ENCODE measurements at places on chromosomes 5 and 9.
A peak's percentile ranks its signal among the peaks of the same experiment; 100 is the strongest.

- DNase-seq, result no peak
- H3K27ac ChIP-seq, result no peak overlapping the region
- no peak overlapping the region for H3K4me3 ChIP-seq
- no peaks in the 10 kb centered on the region for H3K4me1 ChIP-seq
- H3K27me3 ChIP-seq, result no peaks in the 10 kb centered on the region
- no peaks in the 10 kb centered on the region for H3K36me3 ChIP-seq
Observed at GRCh38 chr9:8036914-8037524, 237.4 kb upstream of the DMAC1 start.

DNA sequence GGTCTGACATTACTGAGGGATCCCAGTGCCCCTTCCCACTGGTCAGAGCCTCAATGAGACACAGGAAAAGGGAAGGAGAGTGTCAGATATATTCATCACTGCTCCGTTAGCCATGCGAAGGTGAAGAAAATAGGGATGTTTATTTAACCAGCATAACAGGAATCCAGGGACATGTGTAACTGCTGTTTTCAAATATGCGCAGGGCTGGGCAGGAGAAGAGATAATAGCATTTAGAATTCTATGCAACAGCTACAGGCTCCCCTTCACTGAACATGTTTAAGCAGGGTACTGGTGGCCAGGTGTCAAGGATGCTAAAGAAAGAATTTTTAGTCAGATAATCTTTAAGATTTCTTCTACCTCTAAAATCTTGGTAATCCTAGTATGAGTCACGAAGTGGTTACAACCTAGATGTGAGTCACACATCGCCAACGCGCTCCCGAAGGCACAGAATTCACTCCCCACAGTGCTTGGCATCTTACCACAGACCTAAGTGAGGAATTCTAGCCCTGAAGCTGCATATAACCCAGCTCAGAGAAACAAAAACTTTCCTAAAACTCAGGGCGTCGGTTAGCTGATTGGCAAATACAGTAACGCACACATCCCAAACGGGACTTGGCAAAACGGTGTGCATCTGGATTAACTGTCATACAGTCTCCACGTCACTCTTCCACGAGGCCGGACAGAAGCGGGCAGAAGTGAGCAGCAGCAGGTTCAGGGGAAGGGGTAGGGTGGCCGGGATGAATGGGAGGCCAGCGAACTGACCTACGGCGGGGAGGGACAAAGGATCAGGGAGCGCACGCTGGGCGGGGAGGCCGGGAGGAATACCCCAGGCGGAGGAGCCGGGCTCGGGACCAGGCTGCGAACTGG, 1.1 kb downstream of the CTNNAL1 start:
- peak overlapping the region; percentile 91 for H3K27ac ChIP-seq
- H3K36me3 ChIP-seq, result no peaks in the 10 kb centered on the region
- DNase-seq, result peak; percentile 66
- peaks cover 28% of the 10 kb centered on the region for H3K4me1 ChIP-seq
- peak overlapping the region; percentile 77 for H3K4me3 ChIP-seq
- no peaks in the 10 kb centered on the region for H3K27me3 ChIP-seq

GRCh38 chr9:94922098-94922607, 195.7 kb downstream of the AOPEP start:
- H3K27me3 ChIP-seq, result no peaks in the 10 kb centered on the region
- peak overlapping the region; percentile 92 for H3K27ac ChIP-seq
- peak overlapping the region; percentile 19 for H3K4me3 ChIP-seq
- H3K36me3 ChIP-seq, result no peaks in the 10 kb centered on the region

GRCh38 chr5:24188216-24188925, 456.4 kb downstream of the CDH10 start:
- no peak overlapping the region for H3K27ac ChIP-seq
- DNase-seq, result no peak
- no peaks in the 10 kb centered on the region for H3K4me1 ChIP-seq
- H3K27me3 ChIP-seq, result no peaks in the 10 kb centered on the region

DNA sequence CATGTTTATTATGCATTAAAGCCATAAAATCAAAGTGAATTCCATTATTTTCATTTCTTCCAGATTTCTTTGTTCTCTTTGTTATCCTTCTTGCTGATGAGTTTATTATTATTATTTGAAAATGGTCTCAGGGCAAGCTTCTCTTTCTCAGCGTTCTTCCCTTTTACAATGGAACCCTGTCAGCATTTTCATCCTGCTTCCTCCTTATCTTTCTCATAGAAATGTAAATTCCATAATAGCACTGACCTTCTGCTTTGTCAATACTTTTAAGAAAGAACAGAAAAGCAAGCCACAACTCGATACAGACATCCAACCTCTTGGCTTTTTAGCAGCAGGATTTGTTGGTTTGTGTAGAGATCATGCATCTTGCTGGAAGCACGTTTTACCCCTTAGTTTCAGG, 114.0 kb upstream of the BASP1 start:
- H3K36me3 ChIP-seq, result no peaks in the 10 kb centered on the region
- no peak overlapping the region for H3K4me3 ChIP-seq
- H3K27me3 ChIP-seq, result no peaks in the 10 kb centered on the region
- H3K4me1 ChIP-seq, result no peaks in the 10 kb centered on the region

DNA sequence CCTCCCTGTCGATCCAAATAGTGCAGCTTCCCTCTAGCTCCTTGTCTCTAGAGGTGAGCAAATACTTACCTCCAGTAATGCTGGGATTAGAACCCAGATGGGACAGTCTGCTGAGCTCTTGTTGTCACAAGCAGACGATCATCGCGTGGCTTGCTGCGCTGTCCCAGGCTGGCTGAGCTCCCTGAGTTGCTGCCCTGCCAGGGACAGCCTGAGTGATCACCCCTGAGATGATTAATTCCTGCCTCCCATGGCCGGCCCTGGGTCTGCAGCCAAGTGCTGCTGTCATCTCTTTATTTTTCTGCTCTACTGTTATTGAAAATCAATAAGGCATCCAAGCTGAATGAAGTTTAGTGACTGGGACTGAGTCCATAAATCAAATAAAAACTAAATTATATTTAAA, 94.0 kb upstream of the ALDH1B1 start:
- H3K27me3 ChIP-seq, result no peaks in the 10 kb centered on the region
- no peak overlapping the region for H3K27ac ChIP-seq
- no peaks in the 10 kb centered on the region for H3K36me3 ChIP-seq
- no peaks in the 10 kb centered on the region for H3K4me1 ChIP-seq

- no peaks in the 10 kb centered on the region for H3K27me3 ChIP-seq
- H3K27ac ChIP-seq, result no peak overlapping the region
- no peaks in the 10 kb centered on the region for H3K36me3 ChIP-seq
- DNase-seq, result no peak
- H3K4me1 ChIP-seq, result no peaks in the 10 kb centered on the region
Observed at GRCh38 chr9:13778631-13779030, 499.1 kb upstream of the MPDZ start.

- no peaks in the 10 kb centered on the region for H3K4me1 ChIP-seq
- H3K4me3 ChIP-seq, result no peak overlapping the region
- no peaks in the 10 kb centered on the region for H3K27me3 ChIP-seq
- H3K27ac ChIP-seq, result no peak overlapping the region
- peaks cover 36% of the 10 kb centered on the region for H3K36me3 ChIP-seq
- no peak for DNase-seq
Observed at GRCh38 chr5:132704875-132705274, 31.1 kb downstream of the IL4 start.

- H3K4me1 ChIP-seq, result no peaks in the 10 kb centered on the region
- H3K27ac ChIP-seq, result no peak overlapping the region
- H3K4me3 ChIP-seq, result no peak overlapping the region
- H3K36me3 ChIP-seq, result no peaks in the 10 kb centered on the region
Observed at GRCh38 chr5:77319117-77319804, 108.8 kb downstream of the PDE8B start.

GRCh38 chr9:135664801-135665794, 2.0 kb downstream of the LCN9 start:
- H3K27me3 ChIP-seq, result peaks cover 73% of the 10 kb centered on the region
- H3K36me3 ChIP-seq, result no peaks in the 10 kb centered on the region
- no peak overlapping the region for H3K4me3 ChIP-seq
- no peak for DNase-seq

- no peaks in the 10 kb centered on the region for H3K27me3 ChIP-seq
- H3K27ac ChIP-seq, result no peak overlapping the region
- H3K36me3 ChIP-seq, result no peaks in the 10 kb centered on the region
- H3K4me1 ChIP-seq, result no peaks in the 10 kb centered on the region
- no peak for DNase-seq
Observed at GRCh38 chr9:31783491-31783890, 601.0 kb upstream of the ACO1 start.

DNA sequence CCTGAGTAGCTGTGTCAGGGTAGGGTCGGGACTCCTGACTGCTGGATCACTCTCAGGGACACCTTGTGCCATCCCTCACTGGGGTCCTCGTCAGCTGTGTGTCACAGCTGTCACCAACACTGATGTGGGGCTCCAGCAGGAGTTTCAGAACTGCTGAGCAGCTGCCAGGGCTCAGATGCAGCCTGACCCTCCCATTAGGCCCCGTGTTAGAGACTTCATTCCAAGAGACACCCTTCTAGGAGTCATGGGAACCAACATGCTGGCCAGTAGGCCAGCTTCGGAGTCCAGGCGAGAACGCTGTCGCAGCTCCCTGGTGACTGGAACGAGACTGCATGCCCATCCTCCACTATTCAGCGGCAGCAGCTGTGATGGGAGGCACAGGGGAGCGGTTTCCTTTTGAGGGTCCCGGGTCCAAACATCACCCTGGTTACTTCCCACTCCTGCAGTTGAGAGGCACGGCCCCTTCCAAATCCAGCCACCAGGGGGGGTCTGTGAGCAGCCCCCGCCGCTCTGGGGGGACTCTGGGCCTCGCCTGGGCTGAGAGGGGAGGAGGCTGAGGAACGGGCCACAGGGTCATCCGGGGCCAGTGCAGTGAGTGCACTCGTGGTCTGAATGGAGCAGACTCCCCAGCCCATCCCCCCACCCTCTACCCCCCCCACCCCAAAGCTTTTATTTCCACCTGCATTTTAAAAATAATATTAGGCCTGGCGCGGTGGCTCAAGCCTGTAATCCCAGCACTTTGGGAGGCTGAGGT, 12.6 kb upstream of the TCF7 start:
- H3K4me1 ChIP-seq, result peaks cover 25% of the 10 kb centered on the region
- no peak overlapping the region for H3K4me3 ChIP-seq
- DNase-seq, result no peak
- H3K27ac ChIP-seq, result peak overlapping the region; percentile 6

GRCh38 chr5:84259283-84260045, 125.2 kb downstream of the EDIL3 start:
- no peaks in the 10 kb centered on the region for H3K36me3 ChIP-seq
- no peak overlapping the region for H3K27ac ChIP-seq
- no peak for DNase-seq

- H3K27me3 ChIP-seq, result no peaks in the 10 kb centered on the region
- H3K36me3 ChIP-seq, result peaks cover 60% of the 10 kb centered on the region
- peak overlapping the region; percentile 99 for H3K4me3 ChIP-seq
- H3K27ac ChIP-seq, result peak overlapping the region; percentile 100
- peaks cover 76% of the 10 kb centered on the region for H3K4me1 ChIP-seq
Observed at GRCh38 chr5:179620703-179621350, 2.6 kb downstream of the HNRNPH1 start.

GRCh38 chr5:27313549-27313948, 275.2 kb upstream of the CDH9 start:
- H3K36me3 ChIP-seq, result no peaks in the 10 kb centered on the region
- H3K4me1 ChIP-seq, result no peaks in the 10 kb centered on the region
- no peak overlapping the region for H3K27ac ChIP-seq
- DNase-seq, result no peak

DNA sequence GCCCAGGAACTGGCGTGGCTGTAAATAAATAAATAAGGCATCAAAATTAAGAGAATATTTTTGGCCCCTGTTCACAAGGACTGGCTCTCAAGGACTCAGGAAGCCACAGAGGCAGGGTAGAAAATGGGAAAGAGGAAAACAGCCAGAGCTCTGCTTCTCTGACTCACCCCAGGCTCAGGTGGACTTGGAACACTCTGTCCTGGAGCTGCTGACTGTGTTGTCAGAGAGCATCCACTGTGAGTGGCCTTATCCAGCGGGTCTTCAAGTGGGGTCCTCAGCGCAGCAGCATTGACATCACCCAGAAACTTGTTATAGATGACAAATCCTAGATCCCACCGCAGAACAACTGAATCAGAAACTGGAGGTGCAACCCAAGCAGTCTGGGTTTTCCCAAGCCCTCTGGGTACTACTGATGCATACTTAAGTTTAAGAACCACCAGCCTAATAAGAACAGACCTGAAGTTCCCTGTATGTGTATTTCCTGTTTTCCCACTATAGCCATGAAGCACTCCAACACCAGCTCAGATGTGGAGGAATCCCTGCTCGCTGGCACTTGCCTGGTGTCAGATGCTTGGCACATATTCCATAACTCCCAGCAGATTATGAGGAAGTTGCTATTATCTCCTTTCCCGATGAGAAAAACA, 20.5 kb downstream of the ADRA1B start:
- no peak overlapping the region for H3K4me3 ChIP-seq
- DNase-seq, result no peak
- H3K27me3 ChIP-seq, result no peaks in the 10 kb centered on the region
- no peaks in the 10 kb centered on the region for H3K36me3 ChIP-seq

DNA sequence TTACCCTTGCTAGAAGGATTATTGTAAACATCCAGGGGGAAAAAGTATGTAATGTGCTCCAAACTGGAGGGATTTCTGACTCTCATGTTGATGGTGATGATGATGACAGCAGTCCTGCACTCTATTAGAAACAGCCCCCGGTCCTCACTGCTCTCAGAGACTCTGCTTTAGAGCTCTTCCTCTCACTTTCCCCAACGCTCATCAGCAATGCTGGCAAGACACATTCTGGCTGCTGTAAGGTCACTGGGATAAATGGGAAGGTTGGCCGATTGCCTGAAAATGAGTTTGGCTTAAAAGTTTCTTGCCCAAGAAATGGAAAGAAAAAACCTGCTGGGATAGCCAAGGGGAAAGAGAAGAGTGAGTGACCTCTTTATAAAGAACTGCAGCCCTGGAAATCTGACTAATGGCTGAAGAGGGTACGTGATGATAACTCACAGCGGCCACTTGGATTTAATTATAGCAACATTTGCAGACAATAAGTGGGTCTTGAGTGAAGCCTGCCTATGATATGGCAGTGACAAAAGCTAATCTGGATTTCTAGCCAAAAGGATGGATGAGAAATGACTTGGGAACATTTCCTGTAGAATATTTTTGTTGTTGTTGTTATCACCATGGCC, 235.8 kb downstream of the TMEM38B start:
- no peaks in the 10 kb centered on the region for H3K4me1 ChIP-seq
- H3K27ac ChIP-seq, result no peak overlapping the region
- no peaks in the 10 kb centered on the region for H3K36me3 ChIP-seq
- no peaks in the 10 kb centered on the region for H3K27me3 ChIP-seq

DNA sequence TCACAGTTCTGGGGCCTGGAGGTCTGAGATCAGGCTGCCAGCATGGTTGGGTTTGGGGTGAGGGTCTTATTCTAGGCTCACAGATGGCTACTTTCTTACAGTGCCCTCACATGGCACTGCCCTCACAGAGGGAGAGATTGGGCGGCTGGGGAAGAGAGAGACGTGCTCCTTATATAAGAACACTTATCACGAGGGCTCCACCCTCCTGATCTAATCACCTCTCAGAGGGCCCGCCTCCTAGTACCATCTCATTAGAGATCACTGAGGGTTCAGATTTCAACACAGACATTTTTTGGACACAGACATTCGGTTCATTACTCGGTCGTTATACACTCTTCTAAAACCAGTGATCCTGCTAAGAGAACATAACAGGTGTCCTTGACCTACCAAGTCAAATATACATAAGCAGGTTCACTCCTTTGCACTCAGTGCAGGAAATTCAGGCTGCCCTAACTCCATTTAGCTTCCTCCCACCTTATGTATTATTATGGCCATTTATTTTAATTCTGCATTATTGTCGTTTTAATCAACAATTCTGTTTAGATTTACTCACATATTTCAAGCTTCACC, 121.7 kb downstream of the ICE1 start:
- H3K4me3 ChIP-seq, result no peak overlapping the region
- H3K27me3 ChIP-seq, result no peaks in the 10 kb centered on the region
- no peak overlapping the region for H3K27ac ChIP-seq
- no peak for DNase-seq

Data from tibial artery (tissue), 4 donors.